ENCODE measurements at places on chromosomes 7 and 10.

DNA sequence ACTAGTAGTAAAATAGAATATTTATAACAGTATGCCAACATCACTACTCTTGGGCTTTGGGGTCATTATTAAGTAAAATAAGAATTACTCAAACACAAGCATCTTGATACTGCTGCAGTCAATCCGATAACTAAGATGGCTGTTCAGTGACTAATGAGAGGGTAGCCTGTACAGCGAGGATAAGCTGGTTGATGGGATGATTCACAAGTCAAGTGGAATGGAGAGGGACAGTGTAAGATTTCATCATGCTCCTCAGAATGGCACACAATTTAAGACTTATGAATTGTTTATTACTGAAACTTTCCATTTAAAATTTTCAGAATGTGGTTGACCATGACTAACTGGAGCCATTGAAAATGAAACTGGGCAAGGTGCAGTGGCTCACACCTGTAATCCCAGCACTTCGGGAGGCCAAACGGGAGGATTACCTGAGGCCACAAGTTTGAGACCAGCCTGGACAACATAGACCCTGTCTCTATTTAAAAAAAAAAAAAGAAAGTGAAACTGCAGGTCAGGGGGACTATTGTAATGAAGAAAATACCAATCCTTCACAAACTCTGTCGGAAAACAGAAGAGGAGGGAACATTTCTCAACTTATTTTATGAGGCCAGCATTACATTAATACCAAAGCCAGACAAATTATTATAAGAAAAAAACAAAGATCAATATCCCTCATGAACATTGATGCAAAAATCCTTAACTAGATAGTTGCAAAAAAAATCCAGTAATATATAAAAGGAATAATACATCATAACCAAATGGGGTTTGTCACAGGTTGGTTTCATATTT is 11.2 kb downstream of the AVL9 start:
- peak; percentile 86 for DNase-seq

DNA sequence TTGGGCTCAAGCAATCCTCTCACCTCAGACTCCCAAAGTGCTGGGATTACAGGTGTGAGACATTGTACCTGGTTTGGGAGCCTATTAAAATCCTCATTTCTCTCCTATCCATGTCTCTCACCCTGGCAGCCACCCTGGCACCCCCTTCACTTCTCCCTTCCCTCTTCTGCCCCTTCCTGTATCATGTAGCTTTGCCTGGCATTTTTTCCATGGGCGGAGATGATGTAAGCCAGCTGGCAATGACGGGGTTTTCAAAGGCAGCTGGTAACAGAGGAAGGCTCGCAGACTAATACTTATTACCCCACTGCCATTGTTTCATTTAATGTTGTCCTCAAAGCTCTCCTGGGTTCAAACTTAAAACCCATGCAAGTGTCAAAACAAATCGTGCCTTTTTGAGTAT is 61.9 kb downstream of the RGS10 start:
- DNase-seq = peak; percentile 39

GRCh38 chr10:89662596-89662995 is 17.6 kb upstream of the PANK1 start:
- no peak for DNase-seq

DNA sequence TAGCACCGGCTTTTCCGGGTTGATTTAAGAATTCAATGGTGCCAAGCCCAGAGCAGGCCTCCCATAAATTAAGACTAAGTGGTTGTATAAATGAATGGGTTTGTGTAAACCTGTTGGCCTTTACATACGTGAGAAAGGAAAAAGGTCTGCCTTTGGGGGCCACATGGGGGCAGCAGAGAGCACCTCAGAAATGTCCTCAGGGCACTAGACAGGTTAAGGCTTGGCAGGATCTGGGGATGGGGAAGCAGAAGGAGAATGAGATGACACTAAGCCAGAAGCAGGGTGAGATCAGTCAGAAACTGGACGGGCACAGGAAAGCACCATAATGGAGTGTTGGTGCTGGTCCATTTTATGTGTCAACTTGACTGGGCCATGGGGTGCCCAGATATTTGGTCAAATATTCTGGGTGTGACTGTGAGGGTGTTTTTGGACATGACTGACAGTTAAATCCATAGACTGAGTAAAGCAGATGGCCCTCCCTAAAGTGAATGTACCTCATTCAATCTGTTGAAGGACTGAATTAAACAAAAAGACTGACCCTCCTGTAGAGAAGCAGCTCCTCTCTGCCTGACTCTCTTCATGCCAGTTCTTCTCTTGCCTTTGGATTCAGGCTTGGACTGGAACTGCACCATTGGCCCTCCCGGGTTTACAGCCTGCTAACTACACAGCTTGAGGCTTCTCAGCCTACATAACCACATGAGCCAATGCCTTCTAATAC is 58.9 kb downstream of the FRMPD2 start:
- peak; percentile 55 for DNase-seq

GRCh38 chr7:19284136-19284535 is 138.9 kb upstream of the FERD3L start:
- DNase-seq = no peak

GRCh38 chr7:159027056-159027788 is 117.4 kb downstream of the VIPR2 start:
- no peak for DNase-seq

Data from fibroblast of pulmonary artery (primary cell).